Frontal cortex (tissue), 4 donors: ENCODE measurements at places on chromosomes 7 and 10.
A peak's percentile ranks its signal among the peaks of the same experiment; 100 is the strongest.

- DNase-seq: peak; percentile 63
Observed at GRCh38 chr10:133159950-133160825, at the start of gene KNDC1. KNDC1 (plus strand) TSS chr10:133160219; CDS start chr10:133160468, 249 bp downstream.

GRCh38 chr7:52825611-52826010 lies 209.8 kb upstream of the POM121L12 start:
- DNase-seq: no peak

DNA sequence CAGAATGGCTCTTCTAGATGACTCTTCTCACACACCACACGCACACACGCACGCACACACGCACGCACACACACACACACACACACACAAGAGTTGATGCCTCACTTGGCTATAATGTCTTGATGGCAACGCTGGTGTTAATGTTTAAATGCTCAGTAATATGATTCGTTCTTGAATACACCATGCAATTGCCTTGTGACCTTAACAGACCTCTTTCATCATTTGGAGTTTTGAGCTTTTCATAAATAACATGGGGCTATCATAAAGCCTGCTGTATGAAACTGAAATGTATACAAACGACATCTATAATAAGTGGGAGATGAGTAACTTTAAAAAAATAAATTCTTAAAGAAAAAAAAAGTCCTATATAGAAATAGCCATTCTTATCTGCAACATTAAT lies 8.2 kb downstream of the JCAD start:
- no peak for DNase-seq

- no peak for DNase-seq
Observed at GRCh38 chr7:143392875-143393266, 11.7 kb downstream of the ZYX start.

DNA sequence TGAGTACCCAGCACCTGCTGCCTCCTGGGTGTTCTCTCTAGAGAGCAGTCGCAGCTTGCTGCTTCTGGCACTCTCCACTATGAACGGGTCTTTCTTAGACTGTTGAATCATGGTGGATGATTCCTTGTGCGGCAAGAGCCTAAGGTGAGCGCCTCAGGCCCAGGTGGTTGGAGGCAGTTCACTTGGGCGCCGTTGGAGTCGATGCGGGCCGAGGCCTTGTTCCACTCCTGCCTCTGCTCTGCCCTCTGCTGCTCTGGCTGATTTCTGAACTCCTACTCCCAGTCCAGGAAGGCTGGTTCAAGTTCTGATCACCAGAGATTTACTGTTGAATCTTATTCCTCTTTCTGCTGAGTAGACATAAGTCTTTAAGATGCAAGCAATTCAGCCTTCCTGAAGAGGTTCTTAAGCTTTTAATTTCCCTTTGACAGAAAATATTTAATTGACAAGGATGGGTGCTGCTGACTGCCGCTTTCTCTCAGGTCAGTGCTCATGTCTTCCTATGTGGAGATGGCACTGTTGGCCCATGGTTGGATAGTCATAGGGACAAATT lies 10.4 kb downstream of the YKT6 start:
- DNase-seq: no peak

GRCh38 chr10:43415544-43415943 lies 6.6 kb upstream of the HNRNPF start:
- DNase-seq: no peak

DNA sequence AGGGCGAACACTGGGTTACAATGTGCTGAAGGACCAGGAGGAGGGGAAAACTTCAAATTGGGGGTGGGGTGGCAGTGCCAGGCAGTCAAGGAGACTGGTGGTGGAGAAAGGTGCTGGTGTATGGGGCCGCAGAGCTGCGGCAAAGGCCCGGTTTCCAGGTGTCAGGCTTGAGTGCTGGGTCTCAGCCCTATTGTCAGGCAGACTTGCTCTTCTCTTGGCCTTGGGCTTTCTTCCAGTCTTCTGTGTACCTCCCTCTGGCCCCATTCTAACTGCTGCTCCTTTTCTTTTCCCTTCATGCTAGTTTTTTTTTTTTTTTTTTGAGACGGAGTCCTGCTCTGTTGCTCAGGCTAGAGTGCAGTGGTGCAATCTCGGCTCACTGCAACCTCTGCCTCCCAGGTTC lies 51.0 kb downstream of the POLR3A start:
- DNase-seq: no peak
